ENCODE measurements at places on chromosomes 11 and 22. TPM values are rescaled to one million over a fixed set of nuclear protein-coding genes. Genes with fewer than 3 reads are reported as not detected.

GRCh38 chr22:35409783-35410662 lies 10.1 kb downstream of the MCM5 start:
- DNase-seq = no peak

DNA sequence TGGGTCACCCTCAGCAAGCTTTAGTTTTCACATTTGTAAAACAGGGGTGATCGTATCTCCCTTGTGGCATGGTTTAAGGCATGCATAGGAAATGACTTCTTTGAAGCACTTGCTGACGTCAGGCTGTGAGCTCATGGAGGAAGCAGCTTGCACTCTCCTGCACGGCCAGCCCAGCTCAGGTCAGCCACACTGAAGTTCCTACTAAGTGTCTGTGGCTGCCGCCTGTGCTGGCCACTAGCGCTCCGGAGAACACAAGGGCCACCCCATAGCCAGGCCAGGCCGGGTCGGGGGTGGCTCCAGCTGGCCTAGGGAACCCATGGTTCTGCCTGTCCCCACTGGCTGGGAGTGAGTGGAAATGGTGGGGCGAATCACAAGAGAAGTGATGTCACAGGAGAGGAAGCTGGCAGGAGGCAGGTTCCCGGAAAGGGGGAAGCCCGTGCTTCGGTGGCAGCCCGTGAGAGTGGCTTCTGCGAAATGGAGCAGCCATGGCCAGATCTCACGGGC lies 28.2 kb downstream of the KCTD17 start:
- DNase-seq = no peak

- peak; percentile 26 for DNase-seq
These were observed 23.6 kb upstream of the RNASEH2C start for GRCh38 chr11:65744026-65744698.

DNA sequence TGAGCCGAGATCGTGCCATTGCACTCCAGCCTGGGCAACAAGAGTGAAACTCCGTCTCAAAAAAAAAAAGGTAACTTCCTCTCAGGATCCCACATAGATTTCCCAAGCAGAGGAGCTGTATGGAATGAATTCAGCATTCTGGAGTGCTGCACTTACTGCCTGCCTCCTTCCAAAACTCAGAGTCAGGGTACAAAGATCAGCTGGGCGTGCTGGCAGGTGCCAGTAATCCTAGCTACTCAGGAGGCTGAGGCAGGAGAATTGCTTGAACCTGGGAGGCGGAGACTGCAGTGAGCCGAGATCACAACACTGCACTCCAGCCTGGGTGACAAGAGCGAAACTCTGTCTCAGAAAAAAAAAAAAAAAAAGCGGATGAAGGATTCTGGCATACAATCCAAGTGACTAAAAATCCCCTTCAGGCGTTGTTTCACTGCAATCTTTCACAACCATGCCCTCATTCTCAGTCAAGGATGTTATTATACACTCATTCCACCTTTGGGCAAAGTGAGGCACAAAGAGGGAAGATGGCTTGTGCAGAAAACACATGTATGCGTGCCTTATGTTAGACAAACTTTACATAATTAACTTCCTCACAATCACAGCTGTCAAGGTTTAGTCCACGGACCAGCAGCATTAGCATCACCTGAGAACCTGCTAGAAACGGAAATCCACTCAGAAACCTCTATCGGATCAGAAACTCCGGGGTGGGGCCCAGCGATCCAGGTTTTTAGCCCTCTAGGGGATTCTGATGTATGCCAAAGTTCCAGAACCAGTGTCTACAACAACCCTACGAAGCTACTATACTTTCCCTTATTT lies 1.1 kb upstream of the NOL12 start:
- no peak for DNase-seq

DNA sequence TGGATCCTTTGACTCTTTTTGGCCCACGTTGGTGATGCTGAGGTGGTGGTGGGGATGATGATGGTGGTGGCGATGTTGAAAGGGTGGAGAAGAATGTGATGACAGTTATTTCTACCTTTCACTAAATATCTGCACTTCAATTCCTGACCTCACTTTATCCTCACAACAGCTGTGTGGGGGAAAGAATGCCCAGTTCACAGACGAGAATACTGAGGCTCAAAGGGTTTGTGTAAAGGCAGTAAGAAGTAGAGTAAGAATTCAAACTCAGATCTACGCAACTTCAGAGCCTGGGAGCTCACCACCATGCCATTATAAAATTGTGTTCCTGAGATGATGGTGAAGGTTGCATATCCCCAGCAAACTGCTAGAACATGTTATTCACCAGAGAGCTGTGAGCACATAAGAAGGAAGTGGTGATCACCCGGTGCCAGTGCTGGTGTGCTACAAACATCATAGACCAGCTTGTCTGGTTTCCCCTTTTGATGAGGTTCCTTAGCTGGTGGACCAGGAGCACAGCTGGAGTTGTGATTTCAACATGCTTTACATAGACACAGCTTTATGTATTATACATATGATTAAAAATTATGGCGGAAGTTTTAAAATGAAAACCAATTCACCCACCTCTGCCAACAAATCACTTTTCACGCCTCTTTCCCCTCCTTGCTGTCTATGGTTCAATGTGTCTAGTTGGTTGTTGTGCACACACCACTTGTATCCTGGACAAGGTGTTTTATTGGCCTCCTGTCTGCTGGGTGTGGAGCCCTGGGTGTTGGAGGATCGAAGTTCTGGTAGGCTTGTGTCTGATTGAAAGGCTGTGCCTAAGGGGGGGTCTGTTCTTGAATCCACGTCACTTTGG lies 6.2 kb downstream of the ST14 start:
- no peak for DNase-seq

Gene GAB4
- total RNA-seq = 0.15 TPM

Gene RELT
- total RNA-seq = 9.2 TPM

Gene OR10A2
- total RNA-seq = not detected

Gene RFPL1
- not detected for total RNA-seq

Gene SCGB1A1
- not detected for total RNA-seq

Gene CTNND1
- 344 TPM for total RNA-seq

All from glutamatergic neuron (in vitro differentiated cells).